ENCODE measurements at places on chromosomes 7 and 10. TPM values are rescaled to one million over a fixed set of nuclear protein-coding genes. Genes with fewer than 3 reads are reported as not detected.

GRCh38 chr7:43546231-43546630 lies 36.7 kb upstream of the STK17A start:
- DNase-seq = no peak

- no peak for DNase-seq
Observed at GRCh38 chr7:108452707-108453106, 3.5 kb downstream of the NRCAM start.

DNA sequence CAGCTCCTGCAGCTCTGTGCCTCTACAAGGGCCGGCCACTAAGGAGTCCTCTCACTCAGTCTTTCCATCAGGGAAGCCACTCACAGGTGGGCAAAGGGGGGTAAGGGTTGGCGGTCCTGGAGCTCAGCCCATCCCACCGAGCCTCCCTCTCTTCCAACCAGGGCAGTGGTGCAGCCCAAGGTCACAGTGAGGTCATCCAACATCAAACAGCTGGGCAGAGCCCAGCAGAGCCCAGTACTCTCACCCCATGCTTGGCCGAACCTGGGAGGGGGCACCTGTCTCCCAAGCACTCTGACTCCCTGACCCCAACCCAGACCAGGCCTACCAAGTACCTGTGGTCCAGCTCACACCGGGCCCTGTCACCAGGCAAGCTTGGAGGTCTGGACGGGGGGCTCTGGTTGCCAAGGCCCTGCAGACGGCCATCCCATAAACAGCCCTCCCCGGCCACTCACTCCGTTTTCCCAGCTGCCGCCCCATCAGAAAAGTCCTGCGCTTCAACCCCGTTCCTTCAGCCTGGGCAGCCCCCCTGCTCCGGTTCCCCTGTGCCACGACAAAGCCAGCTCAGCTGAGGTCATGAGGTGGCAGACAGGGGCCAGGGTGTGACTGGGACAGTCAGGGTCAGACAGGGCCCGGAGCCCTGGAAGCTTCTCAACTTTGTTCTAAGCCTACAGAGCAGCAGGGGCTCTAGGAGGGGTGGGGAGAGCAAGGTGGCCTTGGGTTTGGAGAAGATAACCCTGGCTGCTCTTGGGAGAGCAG lies 27.5 kb downstream of the PDGFA start:
- DNase-seq = no peak

GRCh38 chr10:131167036-131167860 lies 144.3 kb downstream of the TCERG1L start:
- no peak for DNase-seq

The C10orf62 gene
- not detected for total RNA-seq

The TMEM213 gene
- total RNA-seq = 0.35 TPM

The AUTS2 gene
- 10.5 TPM for total RNA-seq

The PDCD4 gene
- total RNA-seq = 157 TPM

The GRM3 gene
- total RNA-seq = not detected

The CYP26C1 gene
- total RNA-seq = not detected

Measured in uterus (tissue), 4 donors.